ENCODE measurements at places on chromosomes 1 and 21.

DNA sequence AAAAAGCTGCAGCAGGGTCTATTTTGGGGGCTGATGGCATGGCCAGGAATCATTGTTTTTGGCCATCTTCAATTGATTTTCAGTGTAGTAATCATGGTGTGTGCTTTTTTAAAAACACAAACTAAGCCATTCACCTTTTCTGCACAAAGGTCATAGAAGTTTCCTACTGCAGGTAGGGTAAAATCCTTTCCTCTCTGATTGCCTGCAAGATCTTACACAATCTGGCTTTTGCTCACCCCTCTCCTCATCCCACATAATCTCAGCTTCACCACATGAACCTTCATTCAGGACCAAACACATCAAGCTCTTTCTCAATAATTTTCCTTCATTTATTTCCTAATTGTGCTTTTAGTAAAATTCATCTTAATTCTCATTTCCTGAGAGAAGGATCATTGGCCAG is 38.3 kb upstream of the GBP5 start:
- DNase-seq, result no peak

DNA sequence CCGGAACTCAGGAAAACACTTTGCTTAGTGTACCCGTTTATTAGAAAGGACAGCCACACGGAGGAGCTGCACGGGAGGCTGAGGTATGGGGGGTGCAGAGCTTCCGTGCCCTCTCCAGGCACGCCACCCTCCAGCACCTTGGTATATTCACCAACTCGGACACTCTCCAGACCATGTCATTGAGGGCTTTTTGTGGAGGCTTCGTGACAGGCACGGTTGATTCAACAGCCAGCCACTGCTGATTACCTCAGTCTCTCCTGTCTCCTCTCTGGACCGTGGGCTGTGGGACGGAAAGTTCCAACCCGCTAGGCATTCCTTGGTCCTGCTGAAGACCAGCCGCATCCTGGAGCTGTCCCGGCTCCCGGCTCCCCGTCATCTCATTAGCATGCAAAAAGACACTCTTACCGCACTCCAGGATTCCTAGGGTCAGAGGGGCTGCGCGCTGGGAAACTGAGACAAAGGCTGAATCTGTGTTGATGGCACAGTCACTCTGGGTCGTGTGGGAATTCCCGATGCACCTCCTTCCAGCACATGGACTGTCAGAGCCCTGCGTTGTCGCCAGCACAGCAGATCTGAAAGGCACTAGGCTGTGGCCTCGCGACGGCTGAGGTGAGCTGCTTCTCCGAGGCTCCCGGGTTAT is 65.6 kb downstream of the PRKCZ start:
- no peak for DNase-seq

- no peak for DNase-seq
Observed at GRCh38 chr1:53847980-53848379, 9.9 kb upstream of the NDC1 start.

DNA sequence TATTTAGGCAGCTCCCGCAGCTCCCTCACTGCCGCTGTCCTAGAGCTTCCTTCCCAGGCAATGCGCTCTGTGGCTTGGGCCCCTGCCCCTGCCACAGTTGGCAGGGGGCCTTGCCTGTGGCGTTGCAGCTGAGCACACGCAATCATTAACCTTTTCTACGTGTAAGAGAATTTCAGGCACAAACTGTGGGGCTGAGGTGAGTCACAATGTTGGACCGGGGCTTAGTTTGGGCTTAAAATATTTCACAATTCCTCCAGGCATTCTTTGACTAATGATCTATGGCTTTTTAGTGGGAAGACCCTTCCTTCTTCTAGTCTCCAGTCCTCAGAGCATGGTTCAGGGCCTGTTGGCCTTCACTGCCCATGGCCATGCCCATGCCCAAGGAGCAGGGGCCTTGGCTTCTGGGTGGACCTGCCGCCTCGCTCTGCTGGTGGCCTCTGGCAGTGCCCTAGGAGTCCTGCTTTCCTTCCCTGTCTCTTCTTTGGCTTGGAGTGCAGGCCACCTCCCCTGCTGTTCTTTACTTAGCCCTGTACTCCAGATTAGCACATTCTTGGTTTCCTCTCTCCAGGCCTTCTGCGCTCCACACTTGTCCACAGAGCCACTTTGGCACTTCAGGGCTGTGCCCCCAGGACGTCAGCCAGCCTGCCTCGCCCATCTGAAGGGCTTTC is 39.2 kb downstream of the MAPKAPK2 start:
- DNase-seq, result no peak

- no peak for DNase-seq
Observed at GRCh38 chr1:166950156-166950555, 25.2 kb downstream of the ILDR2 start.

- peak; percentile 40 for DNase-seq
Observed at GRCh38 chr1:245969283-245969682, 537.8 kb downstream of the SMYD3 start.

GRCh38 chr1:54404939-54405897 is 976 bp downstream of the SSBP3 start:
- DNase-seq, result peak; percentile 36

- no peak for DNase-seq
Observed at GRCh38 chr1:154629061-154629674, 21.2 kb upstream of the ADAR start.

GRCh38 chr1:167774710-167775109 is 52.9 kb downstream of the MPZL1 start:
- DNase-seq, result no peak

DNA sequence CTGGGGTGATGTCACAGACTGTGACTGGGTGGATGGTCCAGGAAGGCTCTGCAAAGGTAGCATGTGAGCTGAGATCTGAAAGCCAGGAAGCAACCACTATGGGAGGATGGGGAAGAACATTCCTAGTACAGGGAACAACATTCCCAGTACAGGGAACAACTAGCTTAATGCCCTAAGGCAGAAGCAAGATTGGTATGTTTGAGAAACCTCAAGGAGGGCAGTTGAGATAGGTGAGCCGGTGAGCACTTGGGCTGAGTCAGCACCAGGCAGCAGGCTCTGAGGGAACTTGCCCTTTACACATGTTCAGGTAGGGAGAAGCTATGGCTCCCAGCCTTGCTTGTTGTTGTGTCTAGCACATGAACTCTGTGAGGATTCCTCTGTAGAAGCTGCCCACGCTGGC is 24.2 kb upstream of the CACNA1E start:
- no peak for DNase-seq

DNA sequence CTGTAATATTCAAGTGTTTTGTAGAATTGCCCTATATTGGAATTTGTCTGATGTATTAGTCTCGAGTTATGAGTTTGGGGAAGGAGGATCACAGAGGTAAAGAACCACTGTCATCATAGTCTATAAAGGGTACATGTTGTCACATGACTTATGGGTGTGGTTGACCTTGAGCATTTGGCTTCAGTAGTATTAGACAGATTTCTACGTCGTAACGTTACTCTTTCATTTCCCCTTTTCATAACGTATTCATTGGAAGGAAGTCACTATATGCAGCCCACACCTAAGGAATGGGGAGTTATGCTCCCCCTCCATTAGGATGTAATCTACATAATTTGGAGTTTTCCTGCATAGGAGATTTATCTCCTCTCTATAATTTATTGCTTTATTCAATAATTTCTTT is 110.1 kb upstream of the VAV3 start:
- DNase-seq, result no peak

DNA sequence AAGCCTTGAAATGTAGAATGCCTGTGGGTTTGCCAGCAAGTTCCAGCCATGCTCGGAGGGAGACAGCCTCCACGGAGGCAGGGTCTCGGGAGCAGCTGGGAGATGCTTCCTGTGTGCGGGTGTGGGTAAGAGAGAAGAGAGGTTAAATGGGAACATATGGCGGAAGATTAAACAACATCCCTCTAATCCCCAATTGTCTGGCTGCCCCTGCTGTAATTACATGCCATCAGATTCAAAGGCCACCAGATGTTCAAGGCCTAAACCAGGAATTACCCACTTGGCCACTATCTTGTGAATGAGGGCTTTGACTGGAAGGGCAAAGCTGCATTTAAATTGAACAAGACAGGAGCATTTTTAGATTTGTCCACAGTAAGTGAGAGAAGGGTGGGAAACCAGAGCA is 81.4 kb upstream of the BACE2 start:
- no peak for DNase-seq

- no peak for DNase-seq
Observed at GRCh38 chr1:12140515-12141162, 26.2 kb upstream of the TNFRSF1B start.

GRCh38 chr1:219433001-219433400 is 179.9 kb downstream of the ZC3H11B start:
- no peak for DNase-seq

DNA sequence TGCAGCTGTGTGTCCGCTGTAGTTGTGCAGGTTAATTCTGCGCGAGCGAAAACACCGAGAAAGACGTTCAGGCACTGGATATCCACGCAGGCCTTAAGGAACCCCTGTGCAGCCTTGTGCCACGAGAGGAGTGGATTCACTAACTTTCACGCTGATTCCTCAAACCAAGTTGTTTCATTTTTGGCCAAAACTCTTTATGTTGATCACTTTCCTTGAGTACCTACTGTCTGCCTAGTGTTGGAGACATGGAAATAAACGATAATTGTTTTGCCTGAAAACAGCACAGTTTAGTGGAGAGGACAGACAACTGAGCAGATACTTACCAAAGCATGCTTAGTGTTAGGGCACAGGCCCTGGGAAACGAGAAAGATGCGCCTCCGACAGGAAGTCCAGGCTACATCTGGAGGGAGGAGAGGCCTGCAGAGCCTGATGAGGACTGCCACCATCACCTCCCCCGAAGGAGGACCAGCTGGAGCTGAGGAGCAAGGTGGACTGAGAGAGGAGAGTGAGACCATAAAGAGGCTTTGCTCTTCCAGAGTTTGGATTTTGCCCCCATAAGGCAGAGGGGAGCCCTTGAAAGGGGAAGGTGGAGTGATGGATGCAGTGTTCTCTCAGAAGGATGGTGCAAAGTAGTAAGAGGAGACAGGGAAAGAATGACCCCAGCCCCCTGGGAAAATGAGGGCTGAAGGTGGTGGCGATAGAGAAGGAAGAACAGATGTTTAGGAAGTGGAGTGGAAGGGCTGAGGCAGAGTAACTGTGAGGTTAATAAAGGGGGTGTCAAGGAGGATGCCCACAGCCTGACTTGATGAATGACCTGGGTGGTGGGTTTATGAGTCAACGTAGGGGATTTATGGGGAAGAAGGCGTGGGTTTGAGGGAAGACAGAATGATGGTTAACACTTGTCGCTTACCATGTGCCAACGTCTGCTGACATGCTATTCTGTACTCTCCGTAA is 956 bp upstream of the SCAF4 start:
- DNase-seq, result peak; percentile 43

DNA sequence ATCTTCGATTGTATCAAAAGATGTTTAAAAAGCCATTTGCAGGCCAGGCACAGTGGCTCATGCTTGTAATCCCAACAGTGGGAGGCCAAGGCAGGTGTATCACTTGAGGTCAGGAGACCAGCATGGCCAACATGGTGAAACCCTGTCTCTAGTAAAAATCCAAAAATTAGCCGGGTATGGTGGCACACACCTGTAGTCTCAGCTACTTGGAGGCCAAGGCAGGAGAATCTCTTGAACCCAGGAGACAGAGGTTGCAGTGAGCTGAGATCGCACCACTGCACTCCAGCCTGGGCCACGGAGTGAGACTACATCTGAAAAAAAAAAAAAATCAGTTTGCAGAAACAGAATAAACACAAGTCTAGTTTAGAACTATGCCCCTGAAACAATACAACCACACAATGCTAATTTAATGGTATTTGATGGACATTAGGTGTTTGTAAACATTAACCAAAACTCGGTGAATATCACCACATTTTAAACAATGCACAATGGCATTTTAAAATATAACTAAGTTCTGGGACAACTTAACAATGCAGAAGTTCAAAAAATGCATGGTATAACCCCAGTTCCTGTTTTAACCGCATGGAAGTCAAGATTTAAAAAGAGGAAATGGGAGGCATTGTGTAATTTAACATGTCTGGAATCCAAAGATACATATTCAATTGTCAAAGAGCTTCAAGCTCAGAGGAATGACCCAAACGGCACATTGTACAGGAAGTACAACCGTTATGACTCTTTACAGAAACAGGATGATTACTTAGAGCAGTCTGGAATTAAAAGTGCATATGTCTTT is 7.1 kb upstream of the PTTG1IP start:
- no peak for DNase-seq

DNA sequence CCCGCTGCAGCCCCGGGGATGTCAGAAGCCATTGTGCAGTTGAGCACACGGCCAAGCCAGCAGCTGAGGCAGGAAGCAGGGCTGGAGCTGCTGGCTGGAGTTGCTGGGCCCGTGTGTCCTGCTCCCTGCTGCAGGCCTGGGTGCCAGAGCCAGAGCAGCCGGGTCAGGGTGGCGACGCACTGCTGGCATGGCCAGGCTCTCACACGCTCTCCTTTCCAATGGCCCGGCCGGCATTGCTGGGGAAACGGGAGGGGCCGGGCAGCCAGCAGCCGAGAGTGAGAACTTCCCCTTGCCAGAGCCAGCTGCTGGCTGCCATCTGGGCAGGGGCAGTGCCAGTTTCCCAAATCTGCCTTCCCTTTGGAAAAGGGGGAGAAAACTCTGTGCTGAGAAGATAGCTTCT is 82.4 kb upstream of the PROX1 start:
- no peak for DNase-seq

- no peak for DNase-seq
Observed at GRCh38 chr1:34796990-34797389, 4.2 kb downstream of the GJA4 start.

Data from RKO (cell line).